Esophagus muscularis mucosa (tissue), 4 donors: ENCODE measurements at places on chromosomes 2 and 18.

DNA sequence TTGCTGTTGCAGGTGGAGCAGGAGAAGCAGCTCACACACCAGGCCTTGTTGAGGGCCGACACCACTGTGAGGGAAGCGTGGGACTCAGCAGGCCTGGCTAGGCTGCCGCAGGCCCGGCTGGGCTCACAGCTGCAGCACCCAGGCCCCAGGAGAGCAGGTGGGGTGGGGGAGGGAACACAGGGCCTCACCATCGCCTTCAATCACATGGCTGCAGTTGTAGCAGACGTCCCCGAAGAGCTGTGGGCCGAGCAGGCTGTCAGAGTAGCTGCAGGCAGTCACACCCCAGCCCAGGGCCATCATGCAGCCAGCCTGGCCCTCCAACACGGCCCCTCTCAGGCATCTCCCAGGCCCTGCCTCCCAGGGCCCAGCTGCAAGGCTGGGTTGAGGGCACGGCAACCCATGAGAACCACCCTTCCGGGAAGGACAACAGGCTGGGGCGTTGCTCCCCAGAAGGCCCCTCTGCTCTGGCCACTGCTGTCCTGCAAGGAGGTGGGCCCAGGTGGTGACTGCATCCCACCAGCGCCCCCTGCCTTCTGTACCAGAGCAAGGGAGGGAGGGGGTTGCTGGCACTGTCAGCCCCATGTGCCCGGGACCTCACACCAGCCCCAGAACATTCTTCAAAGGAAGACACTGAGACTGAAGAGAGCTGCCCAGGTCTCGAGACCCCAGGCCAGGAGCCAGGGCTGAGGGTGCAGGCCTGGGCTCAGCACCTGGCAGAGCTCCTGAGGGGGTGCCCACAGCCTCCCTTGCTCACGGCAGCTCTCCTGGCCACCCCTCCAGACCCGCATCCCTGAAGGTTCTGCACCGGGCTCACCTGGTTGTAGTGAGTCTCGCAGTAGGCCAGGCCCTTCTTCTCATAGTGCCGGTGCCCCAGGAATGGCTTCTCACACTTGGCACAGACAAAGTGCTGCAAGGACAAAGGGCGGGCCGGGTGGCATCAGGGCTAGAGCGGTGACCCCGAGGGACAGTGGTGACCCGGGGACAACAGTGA is 5.6 kb upstream of the GPR17 start:
- no peak for DNase-seq

DNA sequence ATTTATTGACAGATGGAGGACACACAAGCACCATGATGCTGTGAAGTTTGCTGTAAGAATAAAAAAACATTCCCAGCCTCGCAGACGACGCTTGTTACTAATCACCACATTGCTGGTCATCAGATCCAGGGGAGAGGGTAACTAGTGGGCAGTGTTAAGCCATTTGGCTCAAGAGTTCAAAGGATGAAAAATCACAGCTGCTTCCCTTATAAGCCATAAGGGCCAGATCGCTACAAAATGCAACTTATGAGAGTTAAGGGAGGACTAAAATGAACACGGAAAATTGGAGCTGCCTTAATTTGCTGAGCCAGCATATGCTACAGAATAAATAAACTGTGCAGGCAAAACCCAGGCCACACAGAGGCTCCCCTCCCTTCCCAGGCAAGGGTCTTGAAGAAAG is 522.6 kb downstream of the TDRD15 start:
- no peak for DNase-seq

DNA sequence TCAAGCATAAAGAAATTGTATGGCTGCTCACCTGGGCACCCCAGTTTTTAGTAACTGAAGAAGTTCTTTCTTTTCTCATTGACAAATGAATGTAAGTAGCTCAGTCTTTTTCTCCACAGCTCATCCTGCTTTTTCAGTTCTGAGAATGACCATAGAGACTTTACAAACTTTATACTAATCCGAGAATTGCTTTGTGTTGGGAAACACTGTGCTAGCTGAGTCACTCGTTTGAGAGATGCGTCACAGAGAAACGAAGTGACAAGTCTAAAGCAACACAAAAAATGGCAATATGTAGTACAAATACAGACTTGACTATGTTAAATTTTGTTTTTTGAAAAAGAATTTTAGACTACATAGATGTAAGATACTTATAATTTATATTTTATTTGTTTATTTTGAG is 9.0 kb downstream of the LRRTM4 start:
- no peak for DNase-seq

- no peak for DNase-seq
These were observed 18.3 kb downstream of the RAB12 start for GRCh38 chr18:8627540-8627939.

DNA sequence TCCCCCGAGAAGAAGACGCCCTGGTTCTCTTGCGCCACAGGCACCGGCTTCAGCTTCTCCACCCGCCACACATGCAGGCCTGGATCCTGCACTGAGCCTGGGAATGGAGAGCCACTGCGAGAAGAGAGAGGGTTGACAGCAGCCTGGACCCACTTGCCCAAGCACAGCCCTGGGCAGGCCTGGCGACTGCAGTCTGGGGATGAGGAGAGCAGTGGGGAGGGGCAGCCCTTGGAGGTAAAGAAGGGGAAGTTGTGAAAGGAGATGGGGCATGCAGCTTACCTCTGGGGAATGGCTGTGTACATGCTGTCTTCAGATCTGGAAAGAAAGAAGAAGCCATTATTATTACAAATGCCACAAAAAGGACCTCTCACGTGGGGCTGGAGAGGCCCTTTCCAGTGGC is 8.3 kb downstream of the CAPG start:
- DNase-seq = no peak

- DNase-seq = no peak
These were observed 44.2 kb upstream of the DSC1 start for GRCh38 chr18:31206787-31207381.

GRCh38 chr18:38688416-38688815 is 1122.8 kb upstream of the CELF4 start:
- DNase-seq = no peak
